ENCODE measurements at places on chromosomes 11 and 22.
A peak's percentile ranks its signal among the peaks of the same experiment; 100 is the strongest.

DNA sequence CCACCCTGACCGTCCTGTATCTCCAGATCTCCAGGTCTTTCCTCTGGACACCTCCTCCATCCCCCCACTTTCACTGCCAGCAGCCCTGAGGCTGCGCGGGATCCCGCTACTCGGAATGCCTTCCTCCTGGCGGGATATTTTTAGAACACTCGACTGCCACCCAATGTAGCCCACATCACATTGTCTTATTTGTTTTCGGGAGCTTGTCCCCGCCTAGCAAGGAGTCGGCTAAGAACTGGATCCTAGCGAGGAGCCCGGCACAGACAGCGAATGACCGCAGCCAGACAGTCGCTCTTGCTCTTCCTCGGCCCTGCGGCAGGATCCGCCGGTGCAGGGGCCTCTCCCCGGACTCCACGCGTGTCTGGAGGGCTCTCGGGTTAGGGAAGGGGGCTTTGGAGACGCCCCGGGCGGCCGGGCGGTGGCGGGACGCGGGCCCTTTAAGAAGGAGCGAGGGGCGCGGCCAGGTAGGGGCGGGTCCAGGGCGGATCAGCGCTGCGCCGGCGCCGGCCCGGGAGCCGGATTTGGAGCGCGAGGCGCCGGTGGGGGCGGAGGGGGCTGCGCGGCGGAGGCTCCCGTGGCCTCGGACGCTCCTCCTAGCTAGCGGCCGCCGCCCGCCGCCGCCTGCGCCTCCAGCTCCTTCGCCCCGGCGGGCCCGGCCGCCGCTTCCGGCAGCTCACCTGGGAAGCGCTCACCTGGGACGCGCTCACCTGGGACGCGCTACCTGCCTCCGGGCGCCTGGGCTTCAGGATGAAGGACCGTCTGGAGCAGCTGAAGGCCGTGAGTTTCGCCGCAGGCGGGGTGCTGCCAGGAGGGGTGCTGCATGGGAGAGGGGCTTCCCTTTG lies at the start of gene STX3:
Gene STX3, plus strand, starts transcription at position 518 of the 842 bp plus-strand sequence. Its CDS starts 230 bp downstream, at position 748.
- DNase-seq, result peak; percentile 75

DNA sequence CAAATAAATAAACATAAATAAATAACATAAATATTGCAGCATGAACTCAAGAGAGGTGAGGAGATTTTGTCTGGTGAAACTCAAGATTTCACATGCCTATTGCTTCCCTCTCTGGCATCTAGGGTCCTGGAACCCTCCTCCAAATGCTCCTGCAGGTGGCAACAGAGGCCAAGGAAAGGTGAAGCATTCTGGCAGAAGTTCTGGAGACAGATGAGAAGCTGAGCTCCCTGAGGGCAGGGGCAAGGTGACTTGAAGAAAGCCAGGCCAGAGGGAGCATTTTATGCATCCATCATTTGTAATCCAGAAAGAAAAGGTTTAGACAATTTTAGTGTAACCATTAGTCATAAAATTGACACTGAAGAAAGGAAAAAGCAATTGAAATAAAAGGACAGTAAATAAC lies 64.9 kb downstream of the ENDOD1 start:
- DNase-seq, result peak; percentile 47

- DNase-seq, result no peak
These were observed 25.4 kb downstream of the TP53AIP1 start for GRCh38 chr11:128917144-128917724.

- peak; percentile 55 for DNase-seq
These were observed 5.2 kb upstream of the GCAT start for GRCh38 chr22:37802310-37803194.

DNA sequence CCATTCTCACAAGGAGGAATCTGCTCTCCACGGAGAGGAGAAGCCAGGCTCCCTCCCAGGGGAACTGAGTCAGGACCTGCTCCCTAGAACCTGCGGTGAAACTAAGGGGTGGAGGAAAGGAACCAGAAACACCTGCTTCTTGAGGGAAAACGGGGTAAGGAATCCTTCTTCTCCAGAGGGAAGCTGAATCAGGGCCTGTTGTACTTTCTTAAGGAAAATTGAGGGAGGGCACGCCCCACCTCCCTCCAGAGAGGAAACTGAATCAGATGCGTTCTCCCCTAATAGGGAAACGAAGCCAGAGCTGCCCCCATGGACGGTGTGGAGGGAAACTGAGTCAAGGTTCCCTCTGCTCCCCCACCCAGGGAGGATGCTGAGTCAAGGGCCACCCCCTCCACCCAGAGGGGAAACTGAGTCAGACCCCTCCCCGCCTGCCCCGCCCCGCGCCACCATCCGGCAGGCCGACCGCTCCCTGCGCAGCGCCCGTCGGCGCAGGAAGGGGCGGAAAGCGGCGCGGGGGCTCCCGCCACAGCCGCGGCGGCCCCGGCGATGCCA lies 393 bp downstream of the RELA start:
- DNase-seq, result no peak

GRCh38 chr11:72228844-72229231 lies 4.3 kb downstream of the INPPL1 start:
- no peak for DNase-seq

DNA sequence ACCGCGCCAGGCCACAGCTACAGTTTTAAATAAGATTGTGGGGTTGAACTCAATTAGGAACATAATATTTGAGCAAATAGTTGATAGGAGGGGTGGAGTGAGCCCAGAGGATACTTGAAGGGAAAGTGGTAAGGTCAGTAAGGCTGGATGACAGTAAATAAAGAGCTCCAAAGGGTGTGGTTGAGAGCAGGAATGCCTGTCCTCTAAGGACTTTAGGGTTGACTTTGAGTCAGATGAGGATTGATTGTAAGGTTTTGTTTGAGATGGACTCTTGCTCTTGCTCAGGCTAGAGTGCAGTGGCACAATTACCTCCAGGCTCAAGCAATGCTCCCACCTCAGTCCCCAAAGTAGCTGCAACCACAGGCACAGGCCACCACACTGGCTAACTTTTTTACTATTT lies 2.4 kb downstream of the FOXR1 start:
- no peak for DNase-seq

Data from lung microvascular endothelial cell (primary cell).